AG04449 (cell line): ENCODE measurements at places on chromosomes 12 and 14.
A peak's percentile ranks its signal among the peaks of the same experiment; 100 is the strongest.

DNA sequence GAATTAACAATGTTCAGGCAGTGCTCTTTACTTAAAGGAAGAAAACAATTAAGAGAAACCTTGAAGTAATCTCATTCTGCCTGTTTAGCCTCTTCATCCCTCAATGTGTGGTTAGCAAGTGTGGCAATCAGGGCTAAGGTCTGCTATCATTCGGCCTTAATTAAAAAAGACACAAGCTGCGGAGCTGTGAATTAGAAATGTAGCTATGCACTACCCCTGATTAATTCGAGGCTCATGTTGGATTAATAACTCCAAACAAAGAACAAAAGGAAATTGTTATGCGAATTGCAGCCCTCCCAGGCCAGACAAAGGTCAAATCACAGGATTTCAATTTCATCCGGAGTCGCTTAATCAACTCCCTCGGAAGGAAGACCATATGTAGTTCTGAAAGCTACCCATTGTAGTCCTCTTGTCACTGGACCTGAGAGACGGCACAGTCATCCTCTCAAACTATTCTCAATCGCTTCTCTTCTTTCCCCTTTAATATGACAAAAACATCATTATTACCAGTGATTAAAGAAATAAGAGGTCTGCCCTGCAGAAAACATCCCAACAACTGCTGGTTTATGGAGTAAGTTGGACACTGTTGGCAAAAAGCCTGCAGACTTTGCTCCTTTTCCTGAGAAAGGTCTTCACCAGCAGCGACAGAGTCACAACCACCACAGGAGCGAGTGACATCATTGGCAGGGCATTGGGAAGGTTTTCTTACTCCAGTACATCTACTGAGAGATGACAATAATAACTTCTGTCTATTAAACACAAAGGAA, 71.1 kb upstream of the SOX5 start:
- no peak for DNase-seq

DNA sequence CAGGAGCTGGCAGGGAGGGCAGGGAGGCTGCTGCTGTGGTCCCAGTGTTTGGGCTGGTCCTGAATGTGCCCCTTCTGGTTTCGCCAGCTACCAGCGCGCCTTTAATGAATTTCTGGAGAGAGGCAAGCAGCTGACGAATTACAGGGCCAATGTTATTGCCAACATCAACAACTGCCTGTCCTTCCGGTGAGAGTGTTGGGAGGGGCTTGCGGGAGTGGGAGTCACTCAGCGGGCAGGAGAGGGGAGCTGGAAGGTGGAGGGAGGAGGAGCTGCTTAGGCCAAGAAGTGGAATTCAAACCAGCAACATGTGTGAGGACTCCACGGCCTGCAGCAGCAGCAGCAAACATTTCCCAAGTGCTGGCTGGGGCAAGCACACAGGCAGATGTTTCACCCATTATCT, 7.7 kb downstream of the TNFAIP2 start:
- peak; percentile 24 for DNase-seq

- no peak for DNase-seq
Measured at GRCh38 chr12:24821691-24822090, 127.2 kb downstream of the BCAT1 start.

- DNase-seq, result no peak
Measured at GRCh38 chr12:117208811-117209455, 18.7 kb upstream of the FBXO21 start.

DNA sequence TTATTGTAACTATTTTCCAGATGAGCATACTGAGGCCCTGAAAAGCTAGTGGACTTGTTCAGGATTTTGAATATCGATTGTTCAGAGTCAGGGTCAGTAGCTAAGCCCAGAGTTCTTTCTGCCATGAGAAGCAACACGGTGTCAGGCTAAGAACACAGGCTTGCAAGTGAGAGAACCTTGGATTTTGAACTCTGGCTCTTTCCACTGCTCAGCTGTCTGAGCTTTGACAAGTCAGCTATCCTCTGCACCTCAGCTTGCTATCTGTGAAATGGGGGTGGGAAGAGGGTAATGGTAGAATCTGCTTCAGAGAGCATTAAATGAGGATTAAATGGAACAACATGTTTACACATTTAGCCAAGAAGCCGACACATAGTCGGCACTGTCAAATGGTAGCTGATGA, 157.2 kb downstream of the SAMD4A start:
- DNase-seq, result no peak

GRCh38 chr12:105330931-105331804, 677 bp downstream of the C12orf75 start:
- no peak for DNase-seq

- no peak for DNase-seq
Measured at GRCh38 chr14:103111232-103111868, 11.9 kb upstream of the TNFAIP2 start.

DNA sequence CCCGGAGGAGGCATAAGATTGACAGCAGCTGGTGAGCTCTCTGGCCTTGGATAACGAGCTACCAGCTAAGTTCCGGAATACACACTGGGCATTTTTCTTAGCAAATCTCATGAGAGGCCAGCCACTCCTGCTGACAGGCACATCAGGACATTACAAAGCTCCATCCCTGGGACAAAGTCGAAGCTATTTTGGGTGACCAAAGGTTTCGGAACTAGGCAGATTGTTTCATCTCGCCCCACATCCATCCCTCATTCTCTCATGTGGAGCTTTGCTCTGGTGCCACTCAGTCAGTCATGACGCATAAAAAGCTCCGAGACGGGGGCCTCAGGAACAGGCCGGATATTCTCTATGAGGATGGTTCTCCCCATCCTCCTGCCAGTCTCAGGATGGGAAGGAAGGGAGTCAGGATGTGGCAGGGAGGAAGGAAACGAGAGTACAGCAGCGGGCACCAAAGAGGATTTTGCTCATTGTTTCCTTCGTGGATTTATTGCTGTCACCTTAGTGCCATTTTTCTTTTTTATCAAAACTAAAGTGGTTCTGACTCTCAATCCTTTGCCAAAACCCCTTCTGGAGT, 253.1 kb upstream of the FKBP4 start:
- DNase-seq, result no peak

DNA sequence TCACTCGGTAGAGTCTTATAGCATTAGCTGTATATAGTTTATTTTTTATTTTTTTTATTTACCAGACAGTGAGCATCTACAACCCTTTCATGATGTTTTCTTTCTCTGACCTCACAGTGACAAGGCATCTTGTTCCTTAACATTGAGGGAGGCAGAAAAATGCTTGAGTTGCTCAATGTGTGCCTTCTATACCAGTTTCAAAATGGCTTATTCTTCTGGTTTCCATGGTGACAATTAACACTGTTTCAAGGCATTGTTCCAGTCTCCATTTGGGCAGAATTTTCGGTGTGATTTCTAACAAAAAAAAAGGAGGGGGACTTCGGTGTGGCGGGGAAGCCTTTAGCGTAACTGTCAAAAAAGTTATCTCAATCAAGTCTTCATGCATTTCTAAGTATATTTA, 209.7 kb upstream of the NPAS3 start:
- DNase-seq, result no peak

DNA sequence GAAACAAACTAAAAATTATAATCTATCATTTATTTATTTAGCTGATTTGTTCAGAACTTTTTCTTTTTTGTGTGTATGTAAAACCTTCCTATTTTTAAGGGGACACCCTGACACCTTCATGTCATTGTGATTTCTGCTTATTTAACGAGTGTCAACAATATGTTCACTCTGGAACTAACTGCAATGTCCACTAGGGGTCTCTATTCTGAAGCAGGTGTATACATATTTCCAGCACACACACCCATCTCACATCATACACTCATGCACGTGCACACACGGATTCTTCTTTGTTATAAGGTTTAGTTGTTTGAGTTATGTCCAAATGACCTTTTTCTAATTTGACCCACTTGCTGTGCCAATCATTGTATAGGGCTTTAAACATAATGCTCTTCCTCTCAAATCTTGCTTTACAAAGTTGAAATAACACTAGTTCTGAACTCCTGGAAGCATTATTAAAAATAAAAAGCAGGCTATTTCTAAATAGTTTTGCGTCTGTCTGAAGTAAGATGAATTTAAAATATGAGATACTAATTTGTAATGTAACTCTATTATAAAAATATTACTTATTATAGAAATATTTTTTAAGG, 15.5 kb downstream of the E2F7 start:
- DNase-seq, result no peak

DNA sequence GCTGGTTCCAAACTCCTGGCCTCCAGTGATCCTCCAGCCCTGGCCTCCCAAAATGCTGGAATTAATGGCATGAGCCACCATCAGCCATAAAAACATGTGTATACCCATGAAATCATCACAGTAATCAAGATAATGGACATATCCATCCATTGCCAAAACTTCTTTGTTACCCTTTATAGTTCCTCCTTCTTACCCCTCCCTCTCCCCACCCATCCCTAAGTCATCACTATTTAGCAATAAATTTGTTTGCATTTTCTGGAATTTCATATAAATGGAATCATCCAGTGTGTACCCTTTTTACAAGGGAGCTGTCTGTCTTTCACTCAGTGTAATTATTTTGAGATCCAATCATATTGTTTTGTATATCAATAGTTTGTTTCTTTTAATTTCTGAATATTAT, 42.4 kb downstream of the RPH3A start:
- DNase-seq, result no peak

DNA sequence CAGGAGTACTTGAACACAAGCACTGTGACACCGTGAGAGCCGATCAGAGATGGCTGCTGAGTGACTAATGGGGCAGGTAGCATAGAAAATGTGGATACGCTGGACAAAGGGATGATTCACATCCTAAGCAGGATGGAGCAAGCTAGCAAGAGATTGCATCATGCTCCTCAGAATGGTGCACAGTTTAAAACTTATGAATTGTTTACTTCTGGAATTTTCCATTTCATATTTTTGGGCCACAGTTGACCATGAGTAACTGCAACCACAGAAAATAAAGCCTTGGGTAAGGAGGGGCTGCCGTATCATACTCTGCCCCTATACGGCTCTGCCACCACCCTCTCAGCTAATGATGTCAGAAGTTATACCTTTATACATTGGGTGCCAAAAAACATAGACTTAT, 23.3 kb upstream of the MARK3 start:
- peak; percentile 82 for DNase-seq

DNA sequence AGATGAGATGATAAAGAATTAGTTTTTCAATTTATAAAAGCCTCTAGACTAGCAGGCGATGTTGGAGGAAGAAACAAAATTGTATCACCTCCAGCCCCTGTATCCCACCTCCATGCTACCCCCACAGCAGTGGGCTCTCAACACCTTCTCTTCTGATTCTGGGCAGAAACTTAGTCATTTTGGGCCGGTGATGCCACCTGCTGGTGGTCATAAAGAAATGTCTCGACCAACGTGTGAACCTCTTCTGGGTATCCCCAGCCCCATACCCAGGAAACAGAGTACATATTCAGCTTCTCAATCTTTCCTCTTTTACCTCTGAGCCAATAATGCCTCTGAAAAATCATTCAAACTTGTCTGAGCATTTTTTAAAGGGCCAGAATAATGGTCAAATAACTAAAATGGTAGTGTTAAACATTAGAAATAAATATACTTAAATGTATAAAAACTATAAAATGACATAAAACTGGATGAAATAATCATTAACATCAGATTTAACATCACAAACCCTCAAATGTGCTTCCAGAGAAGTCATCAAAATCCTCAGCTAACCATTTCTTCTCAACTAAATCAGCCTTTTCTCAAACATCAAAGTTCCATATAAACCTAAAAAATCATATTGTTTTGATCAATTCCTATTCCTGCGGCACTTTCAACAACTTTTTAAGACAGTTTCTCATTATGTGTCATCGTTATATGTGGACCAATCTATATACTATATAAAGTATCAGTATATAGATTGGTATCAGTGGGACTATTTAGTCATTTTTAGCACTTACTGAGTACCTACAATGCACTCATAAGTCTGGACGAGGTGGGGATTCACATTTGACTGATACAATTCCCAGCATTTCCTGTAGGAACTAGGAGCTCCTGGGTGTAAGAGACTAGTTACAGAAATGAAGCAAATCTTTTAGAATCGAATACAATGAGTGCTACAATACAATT, 69.4 kb downstream of the ATXN2 start:
- no peak for DNase-seq

DNA sequence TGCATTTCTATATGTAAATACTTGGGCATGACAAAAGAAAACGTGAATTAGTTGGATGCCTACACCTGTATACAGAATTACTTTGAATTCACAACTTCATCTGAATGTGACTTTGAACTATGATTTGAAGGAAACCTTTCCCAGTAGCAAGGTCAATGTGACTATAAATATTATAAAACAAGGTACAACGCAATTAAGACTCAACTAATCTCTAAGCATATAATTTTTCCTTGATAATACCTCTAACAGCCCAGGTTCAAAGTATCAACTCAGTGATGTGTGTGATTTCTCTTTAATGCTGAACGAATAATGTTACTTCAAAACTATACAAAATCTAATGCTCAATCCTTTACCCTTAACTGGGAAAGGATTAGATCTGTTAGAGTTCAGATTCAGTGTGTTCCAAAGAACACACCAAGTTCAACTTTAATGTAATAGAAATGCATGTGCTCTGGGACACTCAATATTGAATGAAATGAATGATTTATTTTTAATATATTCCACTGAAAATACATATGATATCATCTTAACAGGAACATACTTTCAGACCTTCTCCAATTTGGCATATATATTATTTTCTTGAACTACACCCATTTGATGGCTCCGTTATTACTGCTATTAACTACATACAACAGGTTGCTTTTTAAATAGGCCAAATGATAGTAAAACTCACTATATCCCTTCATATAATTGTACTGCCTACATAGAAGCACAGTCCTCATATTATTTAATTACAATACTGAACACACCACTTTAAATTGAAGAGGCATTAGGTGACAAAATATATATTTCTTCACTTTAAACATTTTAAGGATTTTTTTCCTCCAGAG, 40.1 kb upstream of the MTERF2 start:
- no peak for DNase-seq

DNA sequence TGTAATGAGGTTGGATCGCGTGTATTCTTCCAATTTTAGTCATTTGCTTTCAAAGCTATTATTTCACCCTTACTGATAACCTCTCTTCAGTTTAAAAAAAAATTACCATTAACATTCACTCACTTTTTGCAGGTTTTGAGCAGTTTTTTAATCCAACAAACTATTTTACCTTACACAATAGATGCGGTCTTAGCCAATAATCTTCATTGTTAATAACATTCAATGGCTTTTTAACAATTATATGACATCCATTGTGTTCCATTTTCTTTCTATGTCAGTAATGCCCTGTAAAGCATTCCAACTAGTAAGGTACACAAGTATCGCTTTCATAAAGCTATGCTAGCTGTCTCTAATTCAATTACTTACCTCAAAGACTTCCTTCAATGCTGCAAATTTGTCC, 18.9 kb upstream of the OTX2 start:
- DNase-seq, result no peak

DNA sequence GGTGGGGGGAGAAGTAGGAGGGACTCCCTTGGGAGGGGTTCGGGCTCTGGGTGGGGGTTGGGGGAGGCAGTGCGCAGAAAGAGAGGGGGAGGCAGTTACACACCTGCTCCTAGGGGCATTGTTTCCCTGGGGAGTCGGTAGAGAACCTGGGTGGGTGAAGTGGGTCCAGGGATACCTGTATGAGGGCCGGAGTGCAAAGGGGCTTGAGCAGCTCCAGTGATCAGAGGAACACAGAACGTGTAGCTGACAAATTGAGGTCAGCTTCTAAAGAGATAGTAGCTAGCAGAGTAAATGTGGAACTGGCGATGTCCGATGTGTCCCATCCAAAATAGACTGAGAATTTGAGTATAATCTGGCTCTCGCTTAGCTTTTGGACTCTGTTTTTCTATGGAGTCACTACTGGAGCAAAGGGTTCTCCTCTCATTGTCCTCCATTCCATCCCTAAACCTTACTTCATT, 502 bp downstream of the SMARCD1 start:
- DNase-seq, result no peak
